ENCODE measurements at places on chromosomes 3 and 15.
A peak's percentile ranks its signal among the peaks of the same experiment; 100 is the strongest.

DNA sequence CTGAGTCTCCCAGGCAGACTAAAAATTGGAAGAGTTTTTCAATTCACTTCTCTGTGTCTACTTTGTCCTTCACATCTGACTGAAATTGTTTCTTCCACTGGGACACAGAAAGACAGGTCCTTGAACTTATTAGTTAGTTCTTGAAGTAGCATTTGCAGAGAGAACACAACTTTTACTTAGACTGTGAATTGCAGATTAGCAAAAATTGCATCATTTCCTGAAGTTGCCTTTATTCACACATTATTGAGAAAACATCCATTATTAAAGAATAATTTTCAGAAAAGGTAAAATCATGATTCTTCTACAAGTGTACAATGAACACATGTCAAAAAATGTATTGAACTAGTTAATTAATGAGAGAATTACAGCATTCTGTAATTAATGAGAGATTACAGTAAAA lies 1.4 kb upstream of the COMMD2 start:
- DNase-seq, result no peak

DNA sequence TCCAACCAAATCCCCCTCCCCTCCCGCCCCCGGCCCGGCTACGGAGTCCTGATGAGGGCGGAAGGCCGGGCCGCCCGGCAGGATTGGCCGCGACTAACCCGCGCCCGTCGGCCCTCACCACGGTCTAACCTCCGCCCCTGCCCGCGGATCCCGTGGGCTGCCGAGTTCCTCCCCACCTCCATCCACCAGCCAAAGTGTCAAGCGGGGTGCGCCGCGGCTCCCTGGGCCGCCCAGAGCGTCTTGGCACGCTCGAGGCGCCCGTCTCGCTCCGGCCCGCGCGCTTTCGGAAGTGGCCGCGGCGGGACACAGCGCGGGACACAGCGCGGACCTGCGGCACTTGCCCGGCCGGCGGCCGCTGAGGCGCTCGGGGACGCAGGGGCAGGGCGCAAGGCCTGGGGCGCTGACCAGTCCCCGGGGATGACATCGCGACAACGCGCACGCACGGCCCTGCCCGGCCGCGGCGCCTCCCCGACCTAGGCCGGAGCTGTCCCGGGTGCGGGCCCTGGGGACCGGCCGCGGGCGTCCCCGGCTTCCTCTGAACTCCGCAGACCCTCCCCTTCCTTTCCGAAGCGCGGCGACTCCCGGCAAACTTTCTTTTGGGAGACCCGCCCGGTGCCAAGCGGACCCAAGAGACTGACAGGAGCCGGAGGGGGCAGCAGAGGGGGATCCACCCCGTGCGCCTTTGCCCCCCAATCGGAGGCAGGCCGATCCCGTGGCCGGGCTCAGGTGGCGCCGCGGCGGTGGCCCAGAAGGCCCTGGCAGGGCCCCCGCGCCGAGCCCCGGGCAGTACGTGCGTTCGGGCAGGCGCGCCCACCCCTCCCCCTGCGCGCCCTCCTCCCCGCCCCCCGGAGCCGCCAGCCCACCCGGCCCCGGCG lies 112.8 kb upstream of the ICE2 start:
- peak; percentile 49 for DNase-seq

GRCh38 chr15:73899197-73900094 lies 26.1 kb downstream of the TBC1D21 start:
- DNase-seq, result no peak

- DNase-seq, result no peak
Measured at GRCh38 chr3:18099611-18100010, 325.5 kb downstream of the SATB1 start.

DNA sequence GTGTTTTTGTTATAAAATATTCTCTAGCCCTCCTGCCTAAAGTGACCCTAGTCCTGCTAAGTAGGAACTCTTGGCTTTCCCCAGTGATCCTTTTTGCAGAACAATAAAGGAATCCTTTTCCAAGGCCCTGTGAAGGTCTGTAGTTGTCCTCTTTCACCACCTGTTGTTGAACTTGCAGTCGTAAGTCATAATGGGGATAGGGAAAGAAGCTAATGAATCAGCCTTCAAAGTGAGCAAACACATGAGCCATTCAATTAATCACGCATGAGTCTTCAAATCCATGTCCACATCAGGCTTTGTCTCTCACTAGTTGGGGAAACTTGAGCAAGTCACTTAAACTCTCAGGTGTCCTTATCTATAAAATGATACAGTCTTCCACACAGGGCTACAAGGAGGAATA lies 27.6 kb downstream of the ZNF860 start:
- no peak for DNase-seq

GRCh38 chr3:113668015-113668414 lies 28.4 kb downstream of the USF3 start:
- DNase-seq, result no peak

- DNase-seq, result no peak
Measured at GRCh38 chr15:101614761-101615160, 37.4 kb downstream of the TM2D3 start.

DNA sequence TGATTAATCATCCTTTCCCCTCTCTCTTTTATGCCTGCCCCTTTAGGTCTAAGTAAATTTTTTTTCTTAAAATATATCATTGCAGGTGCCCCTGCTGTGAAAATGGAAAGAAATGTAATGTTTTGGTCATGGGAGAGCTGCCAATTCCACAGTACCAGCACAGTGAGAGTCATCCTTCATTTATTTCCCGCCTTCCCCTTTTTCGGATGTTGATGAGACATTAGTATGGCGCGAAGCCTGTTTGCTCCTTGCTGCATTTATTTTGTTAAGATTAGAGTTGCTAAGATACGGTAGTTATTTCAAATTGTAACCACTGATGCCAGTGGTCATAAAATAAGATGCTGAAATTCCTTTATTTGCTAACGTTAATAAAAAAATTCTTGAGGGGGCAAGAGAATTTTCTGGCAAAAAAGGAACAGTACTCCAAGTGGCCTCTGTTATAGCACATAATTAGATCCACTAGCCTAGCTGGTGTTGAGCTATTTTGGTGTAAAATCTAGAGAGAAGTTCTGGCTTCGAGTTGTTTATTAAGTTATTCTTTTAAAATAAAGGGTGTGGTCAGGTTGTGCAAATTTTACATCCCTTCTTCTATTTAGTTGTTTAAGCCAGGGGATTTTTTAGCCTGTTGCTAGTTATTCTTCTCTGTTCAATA lies 62.8 kb downstream of the MDFIC2 start:
- no peak for DNase-seq

GRCh38 chr3:196082619-196082971 lies 705 bp upstream of the TFRC start:
- DNase-seq, result no peak

GRCh38 chr15:70088887-70089691 lies 8.6 kb downstream of the TLE3 start:
- no peak for DNase-seq

- no peak for DNase-seq
Measured at GRCh38 chr3:149529099-149529498, 54.6 kb downstream of the TM4SF4 start.

DNA sequence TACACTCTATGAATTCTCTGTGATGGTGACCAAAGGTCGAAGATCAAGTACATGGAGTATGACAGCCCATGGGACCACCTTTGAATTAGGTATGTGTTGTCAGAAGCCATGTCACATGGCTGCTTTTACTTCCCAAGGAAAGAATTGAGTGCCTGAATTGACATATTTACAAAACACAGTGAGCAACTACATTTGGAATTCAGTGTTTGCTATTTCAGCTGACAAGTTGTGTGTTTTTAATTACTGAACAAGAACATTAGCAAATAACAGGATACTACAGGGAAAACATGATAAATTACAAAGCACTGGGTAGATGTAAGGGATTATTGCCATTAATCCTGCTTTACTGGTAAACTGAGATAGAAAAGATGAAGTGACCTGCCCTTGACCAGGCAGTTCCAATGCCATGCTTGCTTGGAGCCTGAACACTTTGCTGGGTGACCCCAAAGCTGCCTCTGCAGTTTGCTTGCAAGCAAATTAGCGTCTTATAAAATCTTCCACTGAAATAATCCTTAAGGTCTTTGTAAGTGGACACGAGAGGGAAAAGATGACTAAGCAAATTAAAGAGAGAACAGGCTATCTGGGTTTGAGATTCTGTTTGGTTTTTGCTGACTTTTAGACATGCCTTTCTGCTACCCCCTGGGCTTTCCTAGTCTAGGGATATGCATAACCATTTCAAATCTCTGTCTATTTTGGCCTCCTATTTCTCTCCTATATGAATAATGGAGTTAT lies 98.2 kb downstream of the HCN4 start:
- no peak for DNase-seq

DNA sequence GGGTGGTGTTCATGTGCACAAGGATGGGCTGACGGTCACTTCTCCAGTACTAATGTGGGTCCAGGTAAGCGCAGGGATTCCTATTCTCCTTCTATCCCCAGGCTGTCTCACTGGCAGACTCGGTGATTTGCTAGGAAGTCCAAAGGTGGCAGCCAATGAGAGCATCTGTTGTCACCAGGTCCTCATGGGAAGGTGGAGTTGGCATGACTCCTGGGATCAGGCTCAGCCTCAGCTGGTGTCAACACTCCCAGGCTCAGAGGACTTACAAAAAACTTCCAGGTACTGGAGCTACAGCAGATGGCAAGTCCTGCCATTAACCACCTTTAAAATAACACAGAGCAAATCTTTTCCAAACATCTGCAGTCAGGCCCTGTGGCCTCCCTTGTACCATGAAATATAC lies 13.8 kb downstream of the XYLB start:
- DNase-seq, result no peak

DNA sequence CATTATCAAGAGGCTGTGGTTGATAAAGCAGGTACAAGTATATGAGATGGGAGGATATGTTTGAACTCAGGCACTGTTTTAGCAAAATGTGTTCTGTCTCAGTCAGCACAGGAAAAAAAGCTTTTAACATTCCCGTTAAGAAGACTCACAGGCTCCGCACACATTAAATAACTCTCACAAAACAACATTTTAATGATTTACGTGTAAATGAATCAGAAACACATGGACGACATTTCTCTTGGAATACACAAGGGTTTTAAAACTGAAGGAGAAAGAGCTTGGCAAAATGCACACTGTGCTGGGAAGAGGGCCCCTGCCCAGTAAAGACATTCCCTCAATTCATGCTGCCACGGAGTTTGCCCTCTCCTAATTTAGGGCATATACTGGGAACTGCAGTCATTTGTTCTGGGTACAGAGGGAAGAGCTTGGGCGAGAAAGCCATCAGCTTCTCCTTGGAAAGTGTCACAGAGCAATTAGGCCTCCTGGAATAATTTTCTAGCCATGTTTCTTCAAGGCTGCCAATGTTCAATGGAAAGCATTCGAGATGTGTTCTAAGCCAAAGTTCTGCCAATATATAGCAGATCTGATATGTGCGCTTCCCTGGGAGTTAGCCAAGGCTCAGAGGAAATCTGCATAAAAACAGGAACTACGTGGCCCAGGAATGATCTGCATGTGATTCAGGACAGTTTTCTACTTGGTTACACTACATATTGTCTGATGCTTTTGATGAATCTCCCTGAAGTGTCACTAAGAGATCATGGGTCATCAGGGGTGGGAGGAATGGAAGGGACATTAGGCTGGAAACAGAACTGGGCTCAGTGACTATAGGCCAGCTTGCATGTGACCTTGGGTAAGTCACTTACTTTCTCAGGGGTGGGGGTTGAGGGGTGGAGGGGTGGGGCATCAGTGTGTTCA lies 2.2 kb upstream of the MASP1 start:
- no peak for DNase-seq

DNA sequence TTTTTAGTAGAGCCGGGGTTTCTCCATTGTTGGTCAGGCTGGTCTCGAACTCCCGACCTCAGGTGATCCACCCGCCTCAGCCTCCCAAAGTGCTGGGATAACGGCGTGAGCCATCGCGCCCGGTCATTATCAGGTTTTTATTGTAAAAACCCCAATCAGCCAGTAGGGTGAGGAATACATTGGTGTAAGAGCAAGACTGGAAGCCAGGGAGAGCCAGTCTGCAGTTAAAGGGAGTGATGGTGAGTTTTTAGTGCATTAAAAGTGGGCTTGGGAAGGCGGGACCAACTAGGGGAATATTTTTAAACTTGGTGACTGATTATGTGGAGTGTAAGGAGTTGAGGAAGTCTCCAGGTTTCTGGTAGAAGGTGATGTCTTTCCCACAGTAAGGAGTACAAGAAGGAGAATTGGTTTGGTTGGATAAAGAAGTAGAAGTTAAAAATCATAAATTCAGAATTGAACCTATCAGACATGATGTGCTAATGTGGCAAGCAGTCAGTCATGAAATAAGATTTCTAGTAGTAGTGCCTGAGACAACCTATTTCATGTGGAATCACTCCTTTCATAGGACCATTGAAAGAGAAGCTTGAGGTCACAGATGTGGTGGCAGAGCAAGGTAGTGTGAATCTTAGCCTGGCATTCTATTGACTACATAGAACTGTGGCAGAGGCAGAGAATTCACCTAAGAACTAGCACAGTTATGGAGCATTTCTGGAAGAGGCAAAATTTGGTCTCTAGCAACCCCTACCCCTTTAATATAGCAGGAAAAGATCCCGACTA lies 2.4 kb upstream of the DCBLD2 start:
- no peak for DNase-seq

DNA sequence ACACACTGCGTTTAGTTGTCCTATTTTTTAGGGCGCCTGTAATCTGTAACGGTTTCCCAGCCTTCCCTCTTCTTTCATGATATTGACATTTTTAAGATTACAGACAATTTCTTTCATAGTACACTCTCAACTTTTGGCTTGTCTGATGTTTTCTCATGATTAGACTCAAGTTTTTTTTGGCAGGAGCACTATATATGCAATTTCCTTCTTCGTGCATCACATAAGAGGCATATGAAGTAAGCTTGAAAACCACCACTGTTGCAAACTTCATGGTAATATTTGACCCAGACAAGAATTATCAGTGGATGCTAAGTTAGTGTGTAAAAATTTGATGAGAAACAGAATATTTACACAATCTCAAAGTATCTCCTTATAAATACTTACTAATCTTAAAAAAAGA lies 119.2 kb upstream of the CMC1 start:
- no peak for DNase-seq

GRCh38 chr3:41202834-41203345 lies 3.6 kb downstream of the CTNNB1 start:
- no peak for DNase-seq

- DNase-seq, result no peak
Measured at GRCh38 chr15:26877831-26878230, 11.0 kb downstream of the GABRA5 start.

DNA sequence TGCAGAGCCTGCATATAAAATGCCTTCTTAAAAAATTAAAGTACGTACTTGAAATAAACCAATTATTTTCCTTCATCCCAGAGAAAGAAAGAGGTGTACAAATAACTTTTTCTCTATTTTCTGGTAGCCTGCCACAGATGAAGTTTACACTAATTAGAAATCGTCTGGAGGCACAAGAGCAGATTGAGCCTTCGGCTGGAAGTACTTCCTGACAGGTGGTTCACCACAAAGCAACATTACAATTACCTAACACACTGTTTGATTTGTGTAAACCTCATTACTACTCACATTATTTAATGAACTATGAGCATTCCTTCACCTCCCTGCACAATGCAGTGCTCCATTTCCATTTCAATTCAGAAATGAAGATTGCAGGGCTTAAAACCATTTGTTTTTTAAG lies 856.1 kb downstream of the SI start:
- DNase-seq, result no peak

GRCh38 chr3:13891492-13892073 lies 11.7 kb upstream of the WNT7A start:
- no peak for DNase-seq

GRCh38 chr3:131795390-131796090 lies 239.3 kb downstream of the CPNE4 start:
- DNase-seq, result no peak

Measured in activated CD8-positive, alpha-beta memory T cell treated with anti-CD3 and anti-CD28 coated beads, Interleukin-2, amount 50 U/mL, for 4 hours (primary cell).